ENCODE measurements at places on chromosomes 5 and 9. TPM values are rescaled to one million over a fixed set of nuclear protein-coding genes. Genes with fewer than 3 reads are reported as not detected.

GFI1B gene
- total RNA-seq, result not detected

TUSC1 gene
- 13.6 TPM for total RNA-seq

- no peaks in the 10 kb centered on the region for H3K36me3 ChIP-seq
- H3K4me1 ChIP-seq, result no peaks in the 10 kb centered on the region
- H3K4me3 ChIP-seq, result no peak overlapping the region
Measured at GRCh38 chr9:134545543-134546245, 95.9 kb upstream of the COL5A1 start.

- DNase-seq, result peak; percentile 23
- H3K36me3 ChIP-seq, result no peaks in the 10 kb centered on the region
- H3K27me3 ChIP-seq, result no peaks in the 10 kb centered on the region
- H3K4me3 ChIP-seq, result no peak overlapping the region
- no peaks in the 10 kb centered on the region for H3K4me1 ChIP-seq
- no peak overlapping the region for H3K27ac ChIP-seq
Measured at GRCh38 chr5:10695055-10695649, 65.9 kb downstream of the DAP start.

GRCh38 chr5:154193701-154194121 is 3.2 kb downstream of the GALNT10 start:
- H3K4me3 ChIP-seq, result no peak overlapping the region
- no peak for DNase-seq
- no peaks in the 10 kb centered on the region for H3K36me3 ChIP-seq

DNA sequence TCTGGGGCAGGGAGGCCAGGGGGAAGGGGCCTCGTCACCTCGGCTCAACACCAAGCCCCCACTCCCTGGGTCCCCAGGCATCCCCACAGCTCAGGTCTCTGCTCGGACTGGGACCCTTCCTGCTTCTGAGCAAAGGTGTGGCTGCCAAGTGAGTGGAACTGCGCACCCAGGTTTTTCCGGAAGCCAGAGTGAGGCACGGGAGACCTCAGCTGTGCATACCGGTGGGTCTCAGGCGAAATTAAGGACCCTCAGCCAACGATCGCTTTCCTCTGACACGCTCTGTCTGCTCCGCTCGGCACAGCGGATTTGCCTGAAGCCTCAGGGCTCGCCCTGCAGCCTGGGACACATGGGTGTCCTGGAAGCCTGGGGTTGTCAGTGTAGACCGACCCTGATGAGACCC is 41.0 kb upstream of the IRX4 start:
- H3K27ac ChIP-seq, result no peak overlapping the region
- no peaks in the 10 kb centered on the region for H3K36me3 ChIP-seq
- H3K27me3 ChIP-seq, result peaks cover 11% of the 10 kb centered on the region
- H3K4me1 ChIP-seq, result no peaks in the 10 kb centered on the region
- no peak for DNase-seq
